ENCODE measurements at places on chromosomes 5 and 9.

DNA sequence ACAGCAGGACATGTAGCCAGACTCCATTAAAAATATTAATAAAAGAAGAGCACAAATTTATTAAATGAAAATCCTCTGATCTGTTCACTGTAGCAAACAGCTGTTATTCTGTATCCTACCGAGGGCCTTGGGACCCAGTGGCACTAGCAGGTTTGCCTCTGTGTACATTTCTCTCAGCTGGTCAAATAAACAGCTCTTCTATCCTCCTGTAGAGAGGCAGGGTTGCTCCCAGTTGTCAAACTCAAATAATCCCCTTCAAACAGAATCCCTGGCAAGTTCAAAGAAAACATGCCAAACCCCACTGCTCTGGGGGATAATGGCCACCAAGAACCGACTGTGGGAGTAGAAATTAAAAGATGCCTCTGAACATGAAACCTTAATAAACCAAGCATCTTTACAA lies 1262.0 kb upstream of the DMAC1 start:
- DNase-seq = no peak

- DNase-seq = peak; percentile 75
These were observed 4.5 kb upstream of the PCDH1 start for GRCh38 chr5:141882594-141883183.

DNA sequence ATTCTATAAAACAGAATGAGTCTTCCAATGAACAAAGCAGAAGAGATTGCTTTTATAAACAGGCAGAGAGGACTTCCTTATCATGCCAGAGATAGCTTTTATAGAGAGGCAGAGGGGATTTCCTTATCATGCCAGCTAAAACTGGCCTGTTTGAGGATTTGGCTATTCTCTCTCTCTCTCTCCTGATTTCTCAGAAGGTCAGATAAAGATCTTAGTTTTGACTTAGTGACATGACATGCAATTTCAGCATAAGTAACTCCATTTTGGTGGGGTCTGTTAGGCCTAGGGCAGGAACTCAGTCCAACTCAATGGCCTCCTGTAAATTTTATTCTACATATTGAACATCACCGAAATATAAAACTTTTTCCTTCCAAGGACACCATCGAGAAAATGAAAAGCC lies 31.5 kb upstream of the DENND4C start:
- no peak for DNase-seq

- no peak for DNase-seq
These were observed 10.9 kb downstream of the MCTP1 start for GRCh38 chr5:95274011-95274410.

DNA sequence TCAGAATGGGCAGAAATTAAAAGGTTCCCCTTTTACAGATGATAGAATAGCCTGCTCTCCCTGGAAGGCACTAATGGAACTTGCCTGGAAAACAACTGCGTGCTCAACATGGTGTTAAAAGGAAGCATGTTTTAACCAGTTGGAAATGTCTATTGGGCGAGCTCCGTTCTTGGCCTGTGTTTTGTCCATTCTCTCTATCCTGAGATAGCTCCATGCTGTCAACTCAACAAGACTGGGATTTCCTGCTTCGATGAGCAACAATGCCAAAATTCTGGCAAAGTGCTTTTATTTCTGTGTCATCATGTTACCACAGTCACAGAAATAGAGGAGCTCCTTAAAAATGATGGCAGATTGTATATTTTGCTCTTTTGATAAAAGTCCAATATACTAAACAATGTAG lies 198.3 kb downstream of the PLK2 start:
- no peak for DNase-seq

GRCh38 chr5:863244-863805 lies 12.5 kb upstream of the ZDHHC11 start:
- no peak for DNase-seq

DNA sequence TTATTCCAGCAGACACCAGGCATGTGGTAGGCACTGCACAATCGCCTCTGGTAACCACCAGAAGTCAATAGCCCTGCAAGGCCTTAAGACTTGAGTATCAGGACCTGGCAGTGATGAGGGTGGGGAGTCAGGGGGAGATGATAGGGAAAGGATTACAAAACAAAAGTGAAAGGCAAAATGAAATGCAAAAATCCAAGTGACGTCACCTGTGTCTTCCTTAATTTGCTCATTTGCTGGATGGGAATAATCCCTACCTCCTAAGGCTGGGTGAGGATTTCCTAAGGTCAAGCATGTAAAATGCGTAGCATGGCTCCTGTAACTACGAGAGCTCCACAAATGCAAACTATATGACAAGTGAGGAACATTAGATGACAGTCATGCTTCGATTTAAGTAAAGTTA lies 58.4 kb downstream of the FOXI1 start:
- DNase-seq = no peak

DNA sequence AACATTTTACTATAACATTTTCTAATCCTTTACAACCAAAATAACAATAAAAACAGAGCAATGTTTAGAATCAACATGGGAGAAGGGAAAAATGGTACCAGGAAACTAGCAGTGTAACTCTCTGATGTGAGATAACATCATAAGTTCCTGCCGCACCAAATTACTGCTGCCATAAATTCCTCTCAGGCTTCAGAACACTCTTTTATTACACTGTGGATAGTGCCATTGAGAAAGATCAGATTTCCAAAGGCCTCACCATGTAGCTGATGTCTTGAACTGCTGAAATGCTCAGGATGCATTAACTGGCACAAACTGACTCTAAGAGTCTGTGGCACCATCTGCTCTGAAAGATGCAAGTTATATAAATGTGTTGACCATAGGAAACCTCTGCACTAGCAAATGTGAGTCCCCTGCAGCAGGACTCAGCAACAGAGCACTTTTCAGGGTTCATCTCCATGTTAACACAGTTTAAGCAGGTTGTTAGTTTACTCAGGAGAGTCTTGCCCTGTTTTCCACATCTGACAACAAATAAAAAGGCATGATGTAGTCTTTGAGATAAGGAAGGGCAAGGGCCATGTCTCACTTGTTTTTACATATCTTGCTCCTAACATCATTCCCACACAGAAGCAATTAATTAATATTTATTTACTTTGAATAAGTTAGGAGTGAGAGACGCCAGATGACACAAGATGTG lies 218.1 kb downstream of the CETN3 start:
- DNase-seq = no peak

- DNase-seq = no peak
These were observed 103.9 kb downstream of the INSYN2B start for GRCh38 chr5:169876386-169876785.

- DNase-seq = no peak
These were observed 183.5 kb downstream of the TRIM32 start for GRCh38 chr9:116870566-116870965.

DNA sequence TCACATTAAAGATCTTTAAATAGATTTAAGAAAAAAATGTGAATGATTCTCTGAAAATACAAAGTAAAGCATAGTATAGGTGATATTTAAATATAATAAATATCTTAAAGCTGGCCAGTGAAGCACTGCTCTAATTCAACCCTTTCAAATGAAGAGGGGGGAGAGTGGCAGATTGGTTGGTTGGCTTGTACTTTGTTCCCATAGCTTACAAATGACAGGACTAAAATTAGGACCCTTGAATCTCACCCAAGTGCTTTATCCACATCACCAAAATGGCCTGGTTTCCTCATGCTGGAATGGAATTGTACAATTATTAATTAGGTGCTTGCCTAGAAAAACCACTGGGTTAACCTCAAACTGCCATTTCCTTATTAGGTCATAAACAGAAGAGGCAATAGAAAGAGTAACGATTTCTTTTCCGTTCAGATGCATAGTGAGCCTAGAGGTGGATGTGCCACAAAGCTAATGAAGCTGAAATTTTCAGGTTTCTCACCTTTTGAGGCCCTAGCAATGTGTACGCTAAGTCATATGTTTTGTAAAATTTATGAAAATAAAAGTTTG lies 354.5 kb upstream of the CDH6 start:
- no peak for DNase-seq

- no peak for DNase-seq
These were observed 464.3 kb upstream of the PAPPA start for GRCh38 chr9:115689331-115689730.

GRCh38 chr9:112380102-112380824 lies at the start of gene HSDL2:
TSS of gene HSDL2 (plus strand) at chr9:112380108. CDS start at chr9:112380164, 56 bp downstream.
- DNase-seq = no peak

DNA sequence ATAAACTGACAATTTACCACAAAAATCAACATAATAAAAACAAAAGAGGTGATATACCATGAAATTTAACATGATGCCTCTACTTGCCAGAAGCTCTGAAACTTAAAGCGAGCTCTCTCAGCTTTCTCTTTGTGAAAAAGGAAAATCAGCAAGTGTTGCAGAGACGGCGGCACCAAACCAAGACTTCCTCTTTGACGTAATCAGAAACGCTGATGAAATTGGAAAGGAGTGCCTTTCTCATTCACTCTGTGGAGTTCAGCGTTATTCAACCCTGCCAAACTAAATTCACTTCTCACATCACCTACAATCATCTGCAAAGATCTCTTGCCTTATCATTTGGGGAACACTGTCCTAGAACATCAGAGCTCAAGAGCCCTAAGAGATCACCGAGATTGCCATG lies 32.2 kb downstream of the ANXA6 start:
- no peak for DNase-seq

GRCh38 chr5:39759701-39760100 lies 334.9 kb upstream of the DAB2 start:
- DNase-seq = no peak

DNA sequence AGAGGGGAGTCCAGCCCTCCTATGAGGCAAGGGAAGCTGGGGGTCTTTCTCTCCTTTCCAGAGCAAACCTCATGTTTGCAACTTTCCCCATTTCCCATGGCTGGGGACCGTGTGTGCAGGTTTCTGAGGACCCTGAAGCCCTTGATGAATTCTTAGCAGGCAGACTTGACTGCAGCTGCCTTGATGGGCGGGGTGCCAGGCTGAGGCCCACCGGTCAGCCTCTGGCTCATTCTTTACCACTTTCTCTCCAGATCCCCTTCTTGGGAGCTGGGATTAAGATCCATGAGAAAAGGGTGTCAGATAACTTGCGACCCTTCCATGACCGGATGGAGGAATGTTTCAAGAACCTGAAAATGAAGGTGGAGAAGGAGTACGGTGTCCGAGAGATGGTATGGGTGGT lies 30.0 kb upstream of the FOXI1 start:
- DNase-seq = no peak

DNA sequence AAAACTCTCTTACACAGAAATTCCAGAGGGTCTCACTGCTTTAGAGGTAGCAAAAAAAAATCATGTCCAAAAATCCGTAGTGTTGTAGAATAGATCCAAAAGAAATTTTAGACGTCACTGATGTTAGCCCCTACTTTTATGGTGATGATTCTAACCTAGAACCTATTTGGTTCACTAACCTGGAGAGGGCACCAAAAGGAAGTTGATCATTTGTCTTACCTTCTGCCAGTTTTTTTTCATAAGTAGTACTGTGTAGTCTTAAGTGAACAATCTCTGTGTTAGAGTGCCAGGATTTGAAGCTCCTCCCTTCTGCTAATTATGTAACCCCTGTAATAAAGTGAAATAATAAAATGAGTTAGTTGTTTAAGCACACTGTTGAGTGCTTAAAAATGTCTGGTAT lies 215.2 kb downstream of the SMARCA2 start:
- DNase-seq = no peak

- DNase-seq = no peak
These were observed 178.3 kb downstream of the KDM4C start for GRCh38 chr9:6936103-6936502.

- no peak for DNase-seq
These were observed 5.1 kb upstream of the WDR5 start for GRCh38 chr9:134130503-134131375.

DNA sequence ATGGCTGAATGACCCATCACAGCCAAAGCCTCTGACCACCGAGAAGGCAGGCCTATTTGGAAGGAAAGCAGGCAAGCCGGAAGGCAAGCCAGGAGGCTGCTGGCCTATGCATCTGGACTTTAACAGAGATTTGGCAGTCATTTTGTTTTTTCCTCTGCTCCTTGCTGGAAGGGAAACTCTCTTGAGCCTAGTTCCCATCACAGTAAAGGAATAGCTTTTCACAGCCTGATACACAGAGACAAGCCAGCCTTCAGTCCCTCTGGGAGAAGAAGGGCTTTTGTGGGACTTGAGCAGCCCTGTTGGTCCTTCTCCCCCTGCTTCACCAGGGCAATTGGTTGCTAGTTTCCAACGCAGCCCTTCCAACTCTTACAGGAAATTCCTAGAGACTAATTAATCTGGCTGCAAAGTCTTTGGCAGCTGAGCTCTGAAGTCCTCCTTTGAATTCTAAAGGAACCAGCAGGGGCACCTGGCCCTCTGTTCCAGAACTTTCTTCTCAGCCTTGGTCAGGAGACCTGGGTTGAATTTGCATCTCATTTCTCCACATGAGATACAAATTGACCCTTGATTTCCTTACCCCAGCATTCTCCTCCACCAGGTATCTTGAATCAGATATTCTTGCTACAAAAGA lies 157.3 kb upstream of the EPB41L4A start:
- DNase-seq = peak; percentile 69

DNA sequence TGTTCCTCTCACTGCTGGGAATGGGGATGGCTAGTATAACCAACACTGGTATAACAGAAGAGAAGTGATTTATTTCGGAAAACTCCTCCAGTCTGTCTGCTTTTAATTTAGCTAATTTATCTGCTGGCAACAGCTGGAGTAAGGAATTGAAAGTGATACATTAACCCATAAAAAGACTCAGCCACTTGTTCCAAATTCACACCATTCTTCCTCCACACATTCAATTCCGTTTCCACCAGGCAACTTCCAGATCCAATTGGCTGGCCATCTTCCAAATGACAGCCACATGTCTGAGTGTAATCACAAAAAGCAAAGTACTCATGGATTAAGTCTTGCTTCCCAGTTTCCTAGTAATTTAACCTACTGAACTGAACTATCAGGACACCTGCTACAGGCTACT lies 77.1 kb upstream of the RETREG1 start:
- no peak for DNase-seq

GRCh38 chr9:76114144-76114543 lies 223.7 kb downstream of the PCSK5 start:
- no peak for DNase-seq

DNA sequence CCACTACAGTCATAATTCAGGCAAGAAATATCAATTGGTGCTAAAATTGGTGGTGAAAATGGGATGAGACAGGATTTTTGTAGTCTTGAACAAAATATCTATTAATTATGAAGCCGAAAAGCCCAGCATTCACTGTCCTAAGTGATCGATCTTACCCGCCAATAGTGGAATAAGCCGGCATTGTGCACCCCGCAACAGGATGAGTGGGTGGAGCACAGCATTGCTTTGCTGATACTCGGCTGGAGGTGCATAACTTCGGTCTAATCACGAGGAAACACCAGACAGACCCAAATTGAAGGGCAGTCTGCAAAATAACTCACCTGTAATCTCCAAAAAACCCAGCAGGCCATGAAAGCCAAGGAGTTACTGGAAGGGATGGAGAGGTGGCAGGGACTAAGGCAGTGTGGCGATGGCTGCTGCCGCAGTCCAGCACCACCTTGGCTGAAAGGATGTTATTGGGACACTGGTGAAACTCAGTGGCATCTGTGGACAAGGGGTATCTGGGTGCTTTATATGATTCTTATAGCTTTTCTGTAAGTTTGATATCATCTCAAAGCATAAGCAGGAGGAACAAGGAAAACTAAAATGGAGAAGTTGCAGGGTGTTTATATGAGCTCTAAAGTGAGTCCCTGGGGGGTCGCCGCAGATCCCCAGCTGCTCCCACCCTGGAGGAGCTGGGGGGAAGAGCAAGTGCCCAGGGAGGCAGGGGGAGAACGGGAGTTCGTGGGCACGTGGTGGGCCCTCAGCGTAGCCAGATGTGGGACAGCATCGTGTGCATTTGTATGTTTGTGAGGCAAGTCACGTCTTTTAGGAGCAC lies 45.2 kb downstream of the AHRR start:
- no peak for DNase-seq
